Activated T-cell treated with anti-CD3 and anti-CD28 coated beads, Interleukin-2, amount 50 U/mL, for 24 hours (primary cell): ENCODE measurements at places on chromosomes 5 and 9.

- DNase-seq = peak; percentile 80
These were observed 11.6 kb upstream of the RAB14 start for GRCh38 chr9:121213136-121213806.

GRCh38 chr5:113221294-113222176 is 213.3 kb downstream of the TSSK1B start:
- DNase-seq = no peak

GRCh38 chr5:36874465-36874864 is 2.1 kb upstream of the NIPBL start:
- DNase-seq = no peak

- DNase-seq = no peak
These were observed 8.7 kb downstream of the NREP start for GRCh38 chr5:111748304-111748763.

- DNase-seq = no peak
These were observed 79.2 kb upstream of the MRPS30 start for GRCh38 chr5:44729536-44729935.

- DNase-seq = no peak
These were observed 181.2 kb upstream of the GPR151 start for GRCh38 chr5:146697211-146697610.

GRCh38 chr5:73529081-73529480 is 30.8 kb downstream of the BTF3 start:
- no peak for DNase-seq
